A549 treated with CORT108297 at 1 μM for 4 hours (cell line): ENCODE measurements at places on chromosomes 2 and 18. TPM values are rescaled to one million over a fixed set of nuclear protein-coding genes. Genes with fewer than 3 reads are reported as not detected.

The OR6B2 gene
- total RNA-seq = not detected in 5 replicates

The EFHD1 gene
- total RNA-seq = 1.9 to 2.9 TPM (median 2.5 TPM) in 5 replicates

The DUSP19 gene
- total RNA-seq = 0.55 to 1.4 TPM (median 0.74 TPM) in 5 replicates

The FKBP1B gene
- total RNA-seq = 8.7 to 11.7 TPM (median 9.8 TPM) in 5 replicates

The MARCHF4 gene
- 40.0 to 54.4 TPM (median 45.6 TPM) in 5 replicates for total RNA-seq

The KIF5C gene
- total RNA-seq = 0.27 to 0.43 TPM (median 0.31 TPM) in 5 replicates

The ALKAL2 gene
- total RNA-seq = not detected in 5 replicates
